ENCODE measurements at places on chromosomes 6 and 20.

DNA sequence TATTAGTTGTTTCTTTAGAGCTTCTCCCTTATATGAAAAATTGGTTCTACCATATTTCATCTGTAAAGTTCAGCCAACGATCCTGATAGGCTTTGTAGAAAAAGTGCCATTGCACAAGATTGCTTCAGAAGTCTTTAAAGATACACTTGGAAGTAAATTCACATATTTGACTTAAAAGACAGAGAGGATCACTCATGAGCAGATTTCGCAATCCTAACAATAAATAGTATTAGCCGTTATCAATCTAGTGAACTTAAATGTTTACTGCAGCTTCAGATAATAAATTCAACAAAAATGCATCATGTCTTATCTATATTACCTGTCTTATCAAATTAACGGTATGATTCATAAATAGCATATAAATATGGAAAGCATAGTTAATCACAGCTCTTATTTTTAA is 8.7 kb upstream of the SLC17A4 start:
- DNase-seq = no peak

GRCh38 chr6:71510856-71511255 is 222.2 kb downstream of the OGFRL1 start:
- no peak for DNase-seq

DNA sequence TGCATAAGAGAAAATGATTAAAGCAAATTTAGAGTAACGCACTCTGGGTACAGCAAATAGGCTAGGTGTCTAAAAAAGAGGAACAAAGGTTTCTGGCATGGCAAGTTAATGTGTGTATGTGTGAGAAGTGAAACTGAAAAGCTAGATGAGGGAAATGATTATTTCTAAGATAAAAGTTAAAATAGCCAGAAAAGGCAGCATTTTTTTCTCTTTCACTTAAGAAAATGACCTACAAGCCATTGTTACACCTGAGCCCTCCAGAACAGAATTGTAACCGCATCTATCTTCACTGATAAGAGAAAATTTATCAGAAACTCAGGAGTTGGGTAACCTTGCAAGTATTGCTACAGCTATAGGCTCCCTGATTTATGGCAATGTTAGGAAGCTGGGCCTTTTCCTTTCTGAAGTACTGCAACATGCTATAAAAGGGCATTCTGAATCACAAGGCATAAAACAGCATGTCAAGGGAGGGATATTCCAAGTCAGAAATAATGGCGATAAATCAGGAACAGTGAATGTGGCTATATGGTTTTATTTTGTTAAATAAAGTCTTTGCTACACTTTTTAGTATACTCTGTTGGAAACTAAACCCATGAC is 395.3 kb downstream of the TBC1D32 start:
- no peak for DNase-seq

- no peak for DNase-seq
Observed at GRCh38 chr6:137808191-137808590, 58.9 kb upstream of the TNFAIP3 start.

DNA sequence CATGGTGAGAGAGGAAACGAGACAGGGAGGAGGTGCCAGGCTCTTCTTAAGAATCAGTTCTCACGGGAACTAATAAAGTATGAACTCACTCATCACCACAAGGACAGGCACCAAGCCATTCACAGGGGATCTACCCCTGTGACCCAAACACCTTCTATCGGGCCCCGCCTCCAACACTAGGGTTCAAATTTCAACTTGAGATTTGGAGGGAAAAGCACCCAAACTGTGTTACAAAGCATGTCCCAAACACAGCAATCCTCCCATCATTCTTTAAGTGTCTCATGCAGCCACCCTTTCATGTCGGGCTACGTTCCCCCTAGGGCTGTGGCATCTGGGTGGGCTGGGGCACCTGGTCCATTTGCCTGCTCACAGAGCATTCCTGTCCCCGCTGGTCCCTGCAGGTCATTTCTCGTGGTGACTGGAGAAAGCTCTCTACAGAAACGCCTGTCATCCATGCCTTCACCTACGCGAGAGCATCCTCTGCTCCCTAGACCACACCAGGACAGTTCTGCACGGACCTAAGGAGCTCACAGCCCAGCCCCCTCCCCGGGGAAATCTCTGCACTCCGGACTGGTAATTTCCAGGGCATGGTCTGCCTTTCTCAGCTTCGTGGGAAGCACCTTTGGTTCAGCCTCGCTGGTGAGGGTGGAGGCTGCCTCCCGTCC is 79.6 kb downstream of the TTLL2 start:
- no peak for DNase-seq

DNA sequence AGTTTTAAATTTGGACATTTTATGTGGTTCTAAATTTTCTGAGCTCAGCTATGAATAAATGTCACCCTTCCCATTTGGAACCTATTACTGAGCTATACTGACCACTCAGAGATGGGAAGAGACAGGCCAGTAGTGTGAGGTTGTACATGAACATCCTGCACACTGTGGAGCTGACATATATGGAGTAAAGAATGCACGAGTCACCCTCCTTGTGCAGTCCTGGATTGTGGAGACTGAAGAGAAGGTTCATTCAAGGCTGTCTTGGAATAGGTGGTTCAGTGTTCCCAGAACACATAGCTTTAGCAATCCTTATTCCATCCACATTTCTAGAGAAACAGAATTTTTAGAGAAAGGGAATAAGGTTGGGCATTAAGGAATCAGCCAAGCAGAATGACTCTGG is 50.3 kb upstream of the OGFRL1 start:
- no peak for DNase-seq
